A549 treated with CpdA at 1 μM for 4 hours (cell line): ENCODE measurements at places on chromosomes 12 and 14. TPM values are rescaled to one million over a fixed set of nuclear protein-coding genes. Genes with fewer than 3 reads are reported as not detected.

Gene TM9SF1
- total RNA-seq = 63.8 to 71.3 TPM (median 70.1 TPM) in 5 replicates

Gene CLEC9A
- not detected in 5 replicates for total RNA-seq

Gene RFC5
- total RNA-seq = 40.7 to 49.0 TPM (median 41.7 TPM) in 5 replicates

Gene GPR137C
- total RNA-seq = 0.07 to 0.15 TPM (median 0.11 TPM) in 4 of 5 replicates, not detected in the other

Gene ACYP1
- 21.3 to 25.2 TPM (median 23.6 TPM) in 5 replicates for total RNA-seq

Gene NGB
- total RNA-seq = not detected in 5 replicates

Gene KRT85
- not detected in 5 replicates for total RNA-seq

Gene KLRK1
- not detected in 5 replicates for total RNA-seq

Gene IGF1
- not detected in 5 replicates for total RNA-seq

Gene HOXC13
- total RNA-seq = 7.5 to 12.4 TPM (median 8.7 TPM) in 5 replicates

Gene ART4
- total RNA-seq = not detected in 5 replicates

Gene GARIN6
- not detected in 5 replicates for total RNA-seq

Gene IRF2BPL
- total RNA-seq = 17.9 to 29.3 TPM (median 27.2 TPM) in 5 replicates

Gene KRT3
- 0.03 to 0.10 TPM in 2 of 5 replicates, not detected in the others for total RNA-seq

Gene CELA1
- not detected in 5 replicates for total RNA-seq

Gene RNU4-1
- 18.3 TPM in 1 of 5 replicates, not detected in the others for total RNA-seq

Gene CAPZA3
- total RNA-seq = not detected in 5 replicates

Gene ANO4
- 0.03 to 0.15 TPM (median 0.05 TPM) in 3 of 5 replicates, not detected in the others for total RNA-seq

Gene FBLN5
- total RNA-seq = 1.5 to 2.0 TPM (median 1.7 TPM) in 5 replicates

Gene P2RX7
- not detected in 5 replicates for total RNA-seq

Gene TAC3
- total RNA-seq = 0.18 to 0.31 TPM (median 0.24 TPM) in 3 of 5 replicates, not detected in the others

Gene KIF5A
- total RNA-seq = 0.17 to 0.31 TPM (median 0.23 TPM) in 5 replicates

Gene TCL1B
- total RNA-seq = not detected in 5 replicates

Gene SMIM41
- total RNA-seq = not detected in 5 replicates

Gene KRT71
- total RNA-seq = not detected in 5 replicates

Gene OTOGL
- total RNA-seq = 0.01 TPM in 1 of 5 replicates, not detected in the others

Gene PKP2
- total RNA-seq = 2.1 to 3.1 TPM (median 2.5 TPM) in 5 replicates
